H1 (cell line): ENCODE measurements at places on chromosomes 13 and 19.
A peak's percentile ranks its signal among the peaks of the same experiment; 100 is the strongest.

DNA sequence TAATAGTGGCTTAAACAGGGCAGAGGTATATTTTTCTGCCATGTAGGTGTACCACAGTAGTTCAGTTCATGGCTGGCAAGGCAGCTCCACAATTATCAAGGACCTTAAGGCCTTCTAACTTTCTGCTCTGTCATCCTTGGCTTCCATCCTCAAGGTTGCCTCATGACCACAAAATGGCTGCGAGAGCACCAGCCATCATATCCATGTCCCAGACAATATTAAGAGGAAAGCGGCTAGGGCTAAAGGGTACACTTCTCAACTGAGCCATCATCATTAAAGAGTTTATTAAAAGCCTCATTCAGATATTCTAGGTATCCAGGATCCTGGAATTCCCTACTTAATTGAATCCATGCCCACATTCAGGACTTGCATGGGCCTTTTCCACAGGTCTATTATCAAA lies 62.7 kb upstream of the MRI1 start:
- no peak for DNase-seq

GRCh38 chr13:111139873-111140561 lies 24.9 kb downstream of the ARHGEF7 start:
- no peak for DNase-seq

DNA sequence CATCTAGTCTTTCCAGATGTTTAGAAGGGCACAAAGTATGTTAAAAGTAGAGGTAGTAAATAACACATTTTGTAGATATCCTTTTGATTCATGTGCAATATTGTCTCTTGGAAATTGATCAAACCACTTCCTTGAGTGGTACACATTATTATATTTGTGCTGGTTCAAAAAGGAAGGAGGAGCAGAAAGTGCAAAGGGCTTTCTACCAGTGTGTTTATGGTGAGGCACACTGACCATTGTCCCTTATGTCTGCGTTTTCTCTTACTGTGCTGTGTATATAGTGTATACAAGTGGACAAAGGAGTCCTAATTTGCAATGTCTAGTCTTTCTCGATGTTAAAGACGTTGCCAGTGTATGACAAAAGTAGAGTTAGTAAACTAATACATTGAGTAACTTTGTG lies 41.4 kb upstream of the FLT1 start:
- no peak for DNase-seq

- DNase-seq = no peak
Measured at GRCh38 chr13:99124794-99125316, 75.8 kb upstream of the UBAC2 start.

DNA sequence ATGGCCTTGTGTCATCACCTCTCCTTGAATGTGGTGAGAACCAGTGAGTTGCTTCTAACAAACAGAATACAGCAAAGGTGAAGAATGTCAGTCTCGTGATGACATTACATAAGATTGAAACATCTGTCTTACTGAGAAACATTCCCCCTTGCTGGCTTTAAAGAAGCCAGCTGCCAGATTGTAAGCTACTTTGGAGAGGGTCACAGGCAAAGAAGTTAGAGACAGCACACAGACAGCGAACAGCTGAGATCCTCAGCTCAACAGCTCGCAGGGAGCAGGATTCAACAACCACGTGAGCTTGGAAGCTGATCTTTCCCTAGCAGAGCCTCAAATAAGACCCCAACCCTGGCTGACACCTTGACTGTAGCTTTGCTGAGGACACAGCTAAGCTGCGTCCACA lies 367.9 kb downstream of the LIG4 start:
- no peak for DNase-seq

DNA sequence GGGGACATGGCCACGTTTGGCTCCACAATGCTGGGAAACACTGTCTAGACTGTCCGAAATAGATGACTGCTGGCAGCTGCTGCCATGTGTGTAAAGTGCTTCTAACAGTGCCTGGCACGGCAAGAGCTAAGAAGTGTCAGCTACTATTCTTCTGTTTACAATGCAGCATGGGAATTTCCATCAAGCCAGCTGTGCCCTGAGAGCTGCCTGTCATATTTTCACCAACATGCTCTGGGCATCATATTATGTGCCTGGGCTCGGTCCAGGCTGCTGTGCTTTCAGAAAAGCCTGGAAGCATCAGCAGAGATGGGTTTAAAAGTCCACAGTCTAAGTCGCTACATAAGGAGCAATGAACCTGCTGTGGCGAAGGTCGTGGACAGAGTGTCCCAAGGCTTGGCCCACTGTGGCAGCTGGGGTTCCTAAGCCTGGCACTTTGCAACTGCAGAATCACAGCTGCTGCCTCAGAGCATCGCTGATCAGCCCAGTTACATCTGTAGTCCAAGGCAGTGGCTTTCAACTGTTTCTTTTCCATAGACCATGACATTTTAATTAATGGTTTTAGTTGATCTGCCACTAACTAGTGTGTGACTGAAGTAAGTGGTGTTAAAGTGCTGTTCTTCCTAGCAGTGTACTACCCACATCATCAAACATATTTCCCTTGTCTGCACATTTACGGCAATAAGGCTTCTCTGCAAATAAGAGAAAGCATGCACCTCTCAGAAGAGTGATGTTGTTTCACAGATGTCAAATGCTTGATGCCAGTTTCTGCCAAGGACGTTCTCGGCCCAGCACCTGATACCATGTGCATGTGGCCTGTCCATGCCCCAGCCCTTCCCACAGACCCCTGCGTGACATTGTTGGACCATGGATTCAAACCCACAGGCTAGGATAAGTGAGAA lies 95.7 kb upstream of the C1QTNF9B start:
- no peak for DNase-seq

- no peak for DNase-seq
Measured at GRCh38 chr13:28313579-28313978, 175.2 kb downstream of the PAN3 start.

- peak; percentile 83 for DNase-seq
Measured at GRCh38 chr19:51094696-51095279, 12.1 kb upstream of the KLK14 start.

DNA sequence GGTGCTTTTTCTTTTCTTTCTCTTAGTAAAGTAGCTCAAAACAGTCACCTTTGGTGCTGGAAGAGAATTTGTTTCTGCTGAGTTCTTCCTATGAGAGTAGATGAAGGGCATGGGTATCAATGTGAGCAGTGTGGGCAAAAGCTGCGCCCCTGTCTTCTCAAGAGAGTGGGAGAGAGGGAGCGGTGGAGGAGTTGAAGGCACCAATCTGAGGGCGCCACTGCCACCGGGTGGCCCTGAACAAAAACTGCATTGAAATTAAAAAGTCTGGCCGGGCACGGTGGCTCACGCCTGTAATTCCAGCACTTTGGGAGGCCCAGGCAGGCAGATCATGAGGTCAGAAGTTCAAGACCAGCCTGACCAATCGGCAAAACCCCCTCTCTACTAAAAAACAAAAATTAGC lies 28.7 kb upstream of the EPHX3 start:
- DNase-seq = no peak

- DNase-seq = no peak
Measured at GRCh38 chr19:16594681-16595091, 22.5 kb upstream of the SLC35E1 start.

GRCh38 chr19:18379803-18380747 lies 5.9 kb upstream of the GDF15 start:
- no peak for DNase-seq

DNA sequence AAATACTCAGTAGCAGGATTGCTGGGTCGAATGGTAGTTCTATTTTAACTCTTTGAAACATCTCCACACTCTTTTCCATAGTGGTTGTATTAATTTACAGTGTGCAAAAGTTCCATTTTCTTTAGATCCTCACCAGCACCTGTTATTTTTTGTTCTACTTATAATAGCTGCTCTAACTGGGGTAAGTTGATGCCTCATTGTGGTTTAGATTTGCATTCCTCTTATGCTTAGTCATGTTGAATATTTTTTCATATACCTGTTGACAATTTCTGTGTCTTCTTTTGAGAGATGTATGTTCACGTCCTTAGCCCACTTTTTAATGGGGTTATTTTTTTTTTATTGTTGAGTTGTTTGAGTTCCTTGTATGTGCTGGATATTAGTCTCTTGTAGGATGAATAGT lies 144.6 kb downstream of the NBEA start:
- no peak for DNase-seq
